ENCODE measurements at places on chromosomes 1 and 21.

DNA sequence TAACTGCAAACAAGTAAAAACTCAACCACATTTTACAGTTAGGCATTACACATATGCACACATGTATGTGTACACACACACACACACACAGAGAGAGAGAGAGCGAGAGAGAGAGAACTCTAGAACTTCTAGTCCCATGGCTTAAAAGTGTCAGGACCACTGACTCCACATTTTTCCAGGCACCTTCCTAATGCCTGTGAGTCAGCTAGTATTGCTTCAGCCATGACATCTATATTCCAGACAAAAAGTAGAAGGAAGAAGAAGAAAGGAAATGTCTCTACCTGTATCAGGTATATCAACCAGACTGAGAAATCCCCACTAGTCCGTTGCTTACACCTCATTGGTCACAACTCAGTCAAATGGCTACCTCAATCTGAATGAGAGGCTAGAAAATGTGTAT is 31.9 kb upstream of the TACSTD2 start:
- DNase-seq: no peak

- DNase-seq: no peak
Measured at GRCh38 chr21:36260030-36260787, 59.8 kb upstream of the MORC3 start.

- DNase-seq: no peak
Measured at GRCh38 chr1:34984435-34984792, 733 bp downstream of the TMEM35B start.

GRCh38 chr1:1349256-1350012 is at the start of gene DVL1:
Gene DVL1 (minus strand): TSS chr1:1349418. CDS start chr1:1349065, 353 bp downstream.
- DNase-seq: peak; percentile 66

DNA sequence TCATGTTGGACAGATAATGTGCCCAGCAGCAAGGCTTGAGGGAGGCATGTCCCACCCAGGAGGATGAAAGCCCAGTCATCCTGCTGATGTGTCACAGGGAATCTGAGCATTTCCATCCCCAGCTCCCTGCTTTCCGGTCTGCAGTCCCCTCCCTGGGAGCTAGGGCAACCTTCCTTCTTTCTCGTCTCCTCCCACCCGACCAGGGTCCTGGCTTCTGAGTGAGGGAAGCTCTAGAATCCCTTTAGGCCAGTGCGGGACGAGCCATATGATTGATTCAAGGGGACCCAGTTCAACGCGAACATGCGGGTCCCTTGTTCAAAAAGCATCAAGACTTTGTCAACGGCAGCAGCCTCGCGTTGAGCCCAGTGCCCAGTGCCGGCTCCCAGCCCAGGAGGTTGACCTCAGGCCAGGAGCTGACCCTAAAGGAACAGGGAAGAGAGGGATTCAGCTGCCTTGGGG is 96.7 kb upstream of the TMPRSS2 start:
- no peak for DNase-seq

DNA sequence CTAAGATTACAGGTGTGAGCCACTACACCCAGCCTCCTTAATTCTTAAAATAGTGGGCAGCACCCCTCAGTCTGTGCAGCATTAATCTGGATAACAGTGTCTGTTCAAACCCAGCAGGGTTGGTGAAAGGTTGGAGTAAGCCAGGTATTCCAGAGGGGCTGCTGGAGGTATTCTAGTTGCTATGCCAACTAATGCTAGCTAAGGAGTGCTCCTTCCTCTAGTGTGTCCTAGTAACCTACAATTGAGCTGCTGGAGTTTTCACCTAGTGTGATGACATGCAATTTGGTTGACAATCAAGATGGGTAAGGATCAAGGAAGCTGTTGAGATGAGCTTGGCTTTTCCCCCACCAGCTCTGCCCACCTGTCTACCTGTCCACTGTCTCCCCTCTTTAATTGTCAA is 100.2 kb upstream of the IPO9 start:
- no peak for DNase-seq

DNA sequence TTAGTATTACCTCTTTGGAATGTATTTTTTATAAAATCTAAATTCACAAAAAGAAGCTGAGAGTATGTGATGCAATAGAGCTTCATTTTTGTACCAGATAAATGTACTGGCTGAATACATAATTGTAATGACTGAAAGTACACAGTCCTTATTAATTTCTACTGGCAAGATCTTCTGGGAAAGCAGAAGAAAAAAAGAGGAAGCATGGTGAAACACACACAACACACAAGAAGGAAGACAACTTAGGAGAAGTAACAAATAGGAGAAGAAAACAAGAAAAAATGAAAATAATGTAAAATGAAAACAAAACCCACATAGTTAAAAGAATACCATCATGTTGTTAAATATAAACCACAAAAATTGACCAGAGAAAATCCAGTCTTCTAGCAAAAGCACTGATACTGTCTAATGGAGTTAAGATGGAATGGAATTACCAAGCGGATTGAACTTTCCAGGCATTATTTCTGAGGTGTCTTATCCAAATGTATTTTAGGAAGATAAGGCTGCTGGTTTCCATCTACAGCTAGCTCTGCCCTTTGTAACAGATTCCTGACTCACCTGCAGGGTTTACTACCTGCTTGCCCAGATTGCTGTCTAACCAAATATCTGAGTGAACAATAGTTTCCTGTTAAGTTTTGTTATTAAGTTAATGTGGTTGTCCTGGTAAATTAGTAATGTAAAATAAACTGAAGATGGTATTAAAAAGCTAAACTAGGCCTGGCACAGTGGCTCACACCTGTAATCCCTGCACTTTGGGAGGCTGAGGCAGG is 4.5 kb upstream of the COP1 start:
- DNase-seq: no peak

DNA sequence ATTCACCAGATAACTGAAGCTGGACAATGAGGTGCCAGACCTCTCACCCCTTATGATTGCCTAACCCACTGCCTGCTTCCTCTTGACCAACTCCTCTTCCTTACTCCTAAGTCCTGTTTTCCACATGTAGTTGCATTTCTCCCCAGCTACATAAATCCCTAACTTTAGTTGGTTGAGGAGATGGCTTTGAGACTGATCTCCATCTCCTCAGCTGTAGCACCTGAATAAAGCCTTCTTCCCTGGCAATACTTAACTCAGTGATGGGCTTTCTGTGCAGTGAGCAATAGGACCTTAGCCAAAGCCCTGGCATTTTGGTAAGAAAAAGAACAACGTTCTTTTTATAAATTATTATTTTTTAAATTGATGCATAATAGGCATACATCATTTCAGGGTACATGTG is 691.1 kb downstream of the MATN1 start:
- DNase-seq: no peak

DNA sequence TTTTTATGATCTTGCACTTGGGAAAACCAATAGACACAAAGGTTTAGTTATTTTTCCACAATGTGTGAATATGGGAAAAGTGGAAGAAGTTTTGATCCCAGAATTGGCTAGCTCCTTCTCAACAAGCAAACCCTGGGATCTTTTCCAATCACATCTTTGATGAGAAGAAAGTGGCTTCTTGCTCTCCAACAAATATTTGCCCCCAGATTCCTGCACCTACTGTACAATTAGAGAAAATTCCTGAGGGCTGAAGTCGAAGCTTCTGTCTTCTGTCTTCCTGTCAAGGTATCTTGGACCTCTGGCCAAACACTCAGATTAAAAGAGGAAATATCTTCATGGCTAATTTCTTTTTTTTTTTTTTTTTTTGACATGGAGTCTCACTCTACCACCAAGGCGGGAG is 113.1 kb upstream of the SLC45A1 start:
- no peak for DNase-seq

GRCh38 chr1:184753608-184754475 is 816 bp downstream of the EDEM3 start:
- peak; percentile 15 for DNase-seq

DNA sequence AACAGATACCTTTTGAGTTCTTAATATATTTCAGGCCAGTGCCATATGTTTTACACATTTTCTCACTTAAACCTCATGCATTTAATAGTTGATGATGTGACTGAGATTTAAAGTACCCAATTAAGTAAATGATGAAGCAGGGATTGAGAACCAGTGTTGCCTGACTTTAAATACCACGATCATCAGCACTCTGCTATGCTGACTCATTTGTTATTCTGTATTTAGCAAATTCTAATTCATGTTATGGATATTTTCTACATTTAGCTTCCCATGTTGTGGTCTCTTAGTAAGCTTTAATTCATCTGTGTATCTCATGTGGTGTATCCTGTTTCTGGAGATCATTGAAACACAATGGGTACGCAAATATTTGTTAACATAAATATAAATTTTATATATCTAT is 363.0 kb downstream of the PTBP2 start:
- no peak for DNase-seq

DNA sequence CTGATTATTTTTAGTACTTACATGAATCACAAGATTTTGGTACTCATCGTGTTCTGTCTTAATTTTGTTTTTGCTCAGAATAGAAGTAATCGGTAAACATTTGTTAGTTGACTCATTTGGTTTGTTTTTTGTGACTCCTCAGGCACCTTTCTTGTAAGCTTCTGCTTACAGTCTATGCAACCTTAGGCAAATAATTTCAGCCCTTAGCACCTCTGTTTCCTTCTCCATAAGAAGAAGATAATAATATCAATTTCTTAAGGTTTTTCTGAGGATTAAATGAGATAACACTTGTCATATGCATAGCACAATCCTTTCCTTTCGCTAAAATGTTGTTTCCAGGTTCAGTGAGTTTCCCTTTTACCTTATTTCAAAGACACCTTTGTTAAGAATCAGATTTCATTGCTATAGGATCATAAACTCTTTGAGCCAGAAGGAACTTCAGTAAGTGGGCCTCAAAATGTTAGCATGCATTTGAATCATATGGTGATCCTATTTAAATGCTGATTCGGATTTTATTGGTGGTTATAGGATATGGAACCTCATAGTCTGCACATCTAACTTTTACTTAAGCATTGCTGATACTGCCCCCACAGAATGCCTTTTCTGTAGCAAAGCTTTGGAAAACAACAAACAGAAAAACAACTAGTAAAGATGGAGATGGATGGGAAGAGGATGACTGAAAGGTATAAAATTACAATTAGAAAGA is 272.7 kb upstream of the CACYBP start:
- no peak for DNase-seq

- DNase-seq: no peak
Measured at GRCh38 chr1:233707153-233707879, 93.4 kb downstream of the KCNK1 start.

- no peak for DNase-seq
Measured at GRCh38 chr21:28442624-28443023, 550.1 kb downstream of the LTN1 start.

- no peak for DNase-seq
Measured at GRCh38 chr21:45854690-45855247, 126.8 kb upstream of the COL6A1 start.

DNA sequence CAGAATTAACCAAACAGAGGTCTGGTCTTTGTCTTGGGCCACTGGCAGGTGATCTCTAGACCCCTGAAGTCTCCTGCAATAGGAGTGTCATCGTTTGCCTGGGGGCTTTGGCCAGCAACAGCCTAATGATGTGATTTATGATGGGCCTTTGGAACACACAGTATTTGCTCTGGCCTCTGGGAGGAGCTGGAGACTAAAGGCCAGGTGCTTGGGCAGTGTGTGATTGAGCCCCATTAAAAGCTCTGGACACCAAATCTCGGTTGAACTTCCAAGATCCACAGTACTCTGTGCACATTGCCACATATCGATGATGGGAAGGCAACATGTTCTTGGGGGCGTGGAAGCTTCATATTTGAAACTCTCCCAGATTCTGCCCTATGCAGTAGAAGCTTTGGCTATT is 32.0 kb upstream of the TLR5 start:
- no peak for DNase-seq

- no peak for DNase-seq
Measured at GRCh38 chr1:83761167-83762038, 237.5 kb downstream of the TTLL7 start.

- no peak for DNase-seq
Measured at GRCh38 chr21:35645991-35646390, 414.3 kb downstream of the SETD4 start.

DNA sequence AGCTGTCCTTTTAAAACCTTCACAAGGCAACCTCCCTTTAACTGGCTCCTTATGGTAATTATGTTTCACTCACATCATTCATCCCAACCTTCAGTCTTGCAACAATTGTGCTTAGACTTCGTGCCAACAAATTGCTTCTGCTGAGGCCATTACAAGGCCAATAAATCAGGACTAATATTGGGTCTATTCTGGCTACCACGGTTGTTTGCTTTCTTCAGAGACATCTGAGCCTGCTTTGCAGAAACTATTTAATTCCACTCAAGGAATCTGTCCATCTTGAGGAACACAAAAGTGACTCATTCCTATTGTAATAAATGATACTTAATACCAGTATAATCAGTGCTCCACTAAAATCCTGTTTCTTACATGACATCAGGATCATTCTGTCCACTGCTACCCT is 2.6 kb upstream of the GSTM4 start:
- no peak for DNase-seq

GRCh38 chr1:204113896-204114295 is 37.9 kb downstream of the ETNK2 start:
- no peak for DNase-seq

DNA sequence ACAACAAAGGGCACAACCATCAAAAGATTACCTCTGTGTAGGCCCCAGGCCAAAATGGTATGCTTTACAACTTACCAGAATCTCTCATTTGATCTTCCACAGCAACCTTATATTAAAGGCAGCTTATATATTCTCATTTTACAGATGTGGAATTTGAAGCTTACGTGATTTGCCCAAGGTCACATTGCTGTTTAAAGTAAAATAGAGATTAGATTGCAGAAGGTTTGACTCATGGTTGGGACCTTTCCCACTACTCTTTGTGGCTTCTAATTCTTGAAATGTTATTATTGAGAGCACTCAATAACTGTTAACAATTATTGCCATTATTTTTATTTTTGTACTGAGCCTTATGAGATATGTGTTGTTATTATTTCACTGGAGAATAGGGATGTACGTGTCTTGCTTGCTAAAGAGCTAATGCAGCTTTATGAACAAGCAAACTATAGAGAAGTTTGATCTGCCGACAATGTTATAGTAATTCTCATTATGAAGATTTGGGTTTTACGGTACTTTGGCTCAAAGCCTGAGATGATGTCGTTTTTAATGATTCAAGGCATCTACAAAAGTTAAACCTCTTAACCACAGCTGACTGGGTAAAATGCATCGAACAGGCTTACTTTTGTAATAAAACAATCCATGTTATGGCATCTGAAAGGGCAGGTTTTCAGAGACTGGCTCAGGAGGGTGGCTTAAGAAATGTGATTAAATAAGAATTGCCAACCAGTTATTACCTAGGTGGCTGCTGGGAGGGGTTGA is 43.3 kb upstream of the TSNAX start:
- no peak for DNase-seq
